ENCODE measurements at places on chromosomes 6 and 20. TPM values are rescaled to one million over a fixed set of nuclear protein-coding genes. Genes with fewer than 3 reads are reported as not detected.

DNA sequence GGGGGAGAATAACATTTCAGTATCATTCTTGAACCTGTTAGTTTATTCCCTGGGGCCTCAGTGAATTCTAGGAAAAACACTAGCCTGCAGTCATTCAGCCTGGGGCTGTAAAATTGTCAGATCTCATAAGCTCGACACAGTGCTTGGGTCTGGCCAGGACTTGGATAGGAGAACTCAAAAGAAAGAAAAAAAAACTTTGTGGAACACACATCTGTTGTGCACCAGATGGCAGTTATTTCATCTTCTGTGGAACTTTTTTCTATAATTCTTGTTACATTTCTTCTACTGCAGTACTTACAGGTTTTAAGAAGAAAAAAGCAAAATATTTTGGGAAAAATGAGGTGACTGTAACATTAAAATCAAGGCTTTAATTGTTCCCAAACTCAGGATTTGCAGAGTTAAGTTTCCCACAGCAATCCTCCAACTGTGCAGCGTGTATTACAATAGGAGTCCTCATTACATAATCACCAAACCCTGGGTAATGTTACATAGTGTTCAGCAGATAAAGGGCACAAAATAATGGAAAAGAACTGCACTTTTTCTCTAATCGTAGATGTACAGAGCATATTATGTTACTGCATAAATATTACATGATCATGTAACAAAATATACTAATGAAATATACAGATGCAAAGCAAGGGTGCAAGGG is 531.1 kb upstream of the CITED2 start:
- no peak for DNase-seq

DNA sequence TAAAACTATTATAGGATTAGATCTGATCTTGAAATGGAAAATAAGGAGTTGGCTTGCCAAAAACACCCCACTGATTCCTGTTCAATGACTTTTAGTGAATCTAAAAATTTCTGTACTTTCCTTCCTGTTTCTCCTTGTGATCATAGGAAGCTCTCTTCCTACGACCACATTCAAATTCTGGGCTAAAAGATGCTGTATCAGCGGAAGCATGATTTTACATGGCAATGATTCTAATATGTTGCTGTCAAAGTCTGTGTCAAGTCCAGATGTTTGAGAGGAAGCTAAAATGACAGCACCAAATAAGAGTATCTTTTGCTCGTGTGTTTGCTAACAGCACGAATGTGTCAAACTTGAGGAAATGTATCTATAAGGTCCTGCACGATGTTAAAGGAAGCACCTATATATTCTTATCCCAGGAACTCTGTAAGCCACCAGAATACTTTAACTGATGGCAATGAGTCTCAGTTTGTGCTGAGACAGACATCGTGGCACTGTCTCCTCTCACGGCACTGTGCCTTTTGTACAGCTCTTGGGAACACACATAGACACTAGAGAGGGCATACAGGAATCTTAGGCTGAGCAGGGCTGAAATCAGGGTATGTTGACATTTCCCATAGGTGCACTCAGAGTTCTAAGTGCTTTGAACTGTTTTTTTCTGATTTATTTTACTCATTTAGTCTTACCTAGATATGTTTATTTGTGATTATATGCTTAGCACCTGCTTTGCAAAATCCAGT is 24.9 kb upstream of the MAP3K4 start:
- DNase-seq, result no peak

GRCh38 chr6:51323056-51323455 is 504.4 kb downstream of the TFAP2B start:
- no peak for DNase-seq

Gene DYNLT2
- 1.0 TPM for total RNA-seq

Data from astrocyte (in vitro differentiated cells and primary cell).